Ureter (tissue), 1 donor: ENCODE measurements at places on chromosomes 4 and X. TPM values are rescaled to one million over a fixed set of nuclear protein-coding genes. Genes with fewer than 3 reads are reported as not detected.

DNA sequence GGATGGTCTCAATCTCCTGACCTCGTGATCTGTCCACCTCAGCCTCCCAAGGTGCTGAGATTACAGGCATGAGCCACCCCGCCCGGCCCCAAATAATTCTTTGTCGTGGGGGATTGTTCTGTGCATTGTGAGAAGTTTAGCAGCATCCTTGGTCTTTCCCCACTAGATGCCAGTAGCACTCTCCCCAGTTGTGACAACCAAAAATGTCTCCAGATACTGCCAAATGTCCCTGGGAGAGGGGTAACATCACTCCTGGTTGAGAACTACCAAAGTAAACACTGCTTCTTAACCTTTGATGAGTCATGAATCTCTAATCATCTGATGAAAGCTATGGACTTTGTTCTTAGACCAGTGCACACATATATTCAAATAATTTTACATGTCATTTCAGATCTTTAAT, 90.7 kb upstream of the BRS3 start:
- DNase-seq = no peak

GRCh38 chr4:98148856-98149255, 5.6 kb upstream of the STPG2 start:
- no peak for DNase-seq

- DNase-seq = no peak
Measured at GRCh38 chr4:109820563-109820962, 5.0 kb downstream of the GAR1 start.

- no peak for DNase-seq
Measured at GRCh38 chrX:110363244-110363643, 4.6 kb downstream of the RTL9 start.

GRCh38 chr4:6747294-6748051, 31.5 kb downstream of the BLOC1S4 start:
- no peak for DNase-seq

GRCh38 chrX:13569479-13570260, at the start of gene EGFL6:
EGFL6 (plus strand) TSS chrX:13569601; CDS start chrX:13569862, 261 bp downstream.
- no peak for DNase-seq

The PTCHD1 gene
- total RNA-seq = 4.8 TPM

The MAP3K15 gene
- not detected for total RNA-seq

The MGARP gene
- total RNA-seq = 0.75 TPM

The TSPAN5 gene
- 14.2 TPM for total RNA-seq
